ENCODE measurements at places on chromosomes 1 and 21.

DNA sequence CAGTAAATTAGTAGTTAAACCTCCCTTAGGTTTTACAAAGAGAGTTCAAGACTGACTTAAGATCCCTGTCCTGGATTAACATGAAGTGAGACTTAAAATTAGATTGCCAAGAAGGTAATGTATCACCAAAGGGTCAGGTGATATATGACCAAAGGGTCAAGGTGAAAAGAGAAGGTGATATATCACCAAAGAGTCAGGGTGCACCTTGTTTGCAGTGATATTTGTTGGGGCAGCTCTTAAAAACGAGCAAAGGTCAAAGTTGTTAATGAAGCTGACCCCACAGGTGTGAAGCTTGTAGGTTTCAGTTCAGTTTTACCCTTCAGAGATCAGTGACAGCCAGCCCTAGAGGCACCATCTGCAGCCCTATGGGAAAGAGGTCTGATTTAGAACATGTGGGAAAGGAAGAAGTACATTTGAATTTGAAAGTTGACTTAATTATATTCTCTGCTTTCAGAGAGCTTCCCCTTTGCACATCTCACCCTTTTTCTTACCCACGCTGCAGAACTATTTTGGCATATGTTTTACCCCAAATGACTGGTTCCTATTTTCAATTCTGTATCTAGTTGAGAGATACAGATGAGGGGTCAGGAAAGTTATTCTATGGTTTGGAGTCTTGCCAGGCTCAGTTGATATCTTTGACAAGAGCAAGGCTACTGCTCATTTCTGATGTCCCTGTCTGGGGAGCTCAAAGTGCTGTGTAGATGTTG lies 170.8 kb downstream of the S1PR1 start:
- DNase-seq, result no peak

DNA sequence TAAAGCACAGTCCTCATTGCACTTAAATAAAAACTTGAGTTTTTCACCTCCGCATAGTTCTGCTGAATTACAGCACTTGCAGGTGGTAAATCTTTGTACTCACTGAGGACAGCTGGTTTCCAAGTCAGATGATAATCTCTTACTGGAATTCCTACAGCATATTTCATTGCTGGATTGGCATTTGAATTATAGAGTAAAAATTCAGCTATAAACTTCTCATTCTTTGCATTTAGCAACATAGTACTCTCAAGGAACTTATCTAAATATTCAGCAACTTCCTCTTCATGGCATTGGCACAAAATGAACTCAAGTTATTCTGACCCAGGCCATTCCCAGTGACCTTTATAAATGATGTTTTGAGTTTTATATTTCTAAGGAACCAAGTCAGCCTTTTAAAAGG lies 23.4 kb downstream of the GORAB start:
- no peak for DNase-seq

- DNase-seq, result no peak
Observed at GRCh38 chr1:90143591-90143990, 148.7 kb downstream of the ZNF326 start.

- peak; percentile 20 for DNase-seq
Observed at GRCh38 chr1:215793180-215793579, 226.1 kb downstream of the KCTD3 start.

- no peak for DNase-seq
Observed at GRCh38 chr1:30912913-30913652, 4.5 kb upstream of the SDC3 start.

- DNase-seq, result no peak
Observed at GRCh38 chr1:199593475-199593874, 434.0 kb upstream of the NR5A2 start.

GRCh38 chr21:42306366-42307035 lies 8.7 kb downstream of the TFF3 start:
- DNase-seq, result no peak

Measured in AG08396 (cell line).